A549 (cell line): ENCODE measurements at places on chromosomes 3 and 15.

DNA sequence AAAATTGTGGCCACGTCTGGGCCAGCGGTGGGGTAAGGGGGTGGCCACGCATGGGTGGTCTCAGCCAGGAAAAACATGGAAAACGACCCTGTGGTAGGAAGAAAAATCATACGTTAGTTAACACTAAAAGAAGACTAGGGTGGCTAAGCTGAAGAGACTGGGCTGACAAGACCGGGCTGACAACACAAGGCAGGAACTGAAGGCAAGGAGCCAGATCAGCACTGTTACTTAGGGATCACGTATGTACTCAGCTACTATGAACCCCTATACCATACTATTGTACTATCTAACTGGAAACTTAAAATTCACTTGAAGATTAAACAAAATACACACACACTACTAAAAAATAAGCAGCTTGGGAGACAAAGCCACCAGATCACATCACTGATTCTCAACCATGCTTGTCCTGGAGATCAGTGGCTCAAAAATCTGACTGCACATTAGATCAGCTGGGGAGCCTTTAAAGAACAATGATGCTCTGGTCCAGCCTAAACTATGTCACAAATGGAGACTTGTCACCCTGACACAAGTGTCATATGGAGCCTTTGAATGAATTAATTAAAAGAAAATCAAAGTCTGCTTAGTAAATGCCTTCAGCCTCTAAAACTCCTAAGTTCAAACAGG is 442.2 kb downstream of the SHQ1 start:
- DNase-seq = no peak

DNA sequence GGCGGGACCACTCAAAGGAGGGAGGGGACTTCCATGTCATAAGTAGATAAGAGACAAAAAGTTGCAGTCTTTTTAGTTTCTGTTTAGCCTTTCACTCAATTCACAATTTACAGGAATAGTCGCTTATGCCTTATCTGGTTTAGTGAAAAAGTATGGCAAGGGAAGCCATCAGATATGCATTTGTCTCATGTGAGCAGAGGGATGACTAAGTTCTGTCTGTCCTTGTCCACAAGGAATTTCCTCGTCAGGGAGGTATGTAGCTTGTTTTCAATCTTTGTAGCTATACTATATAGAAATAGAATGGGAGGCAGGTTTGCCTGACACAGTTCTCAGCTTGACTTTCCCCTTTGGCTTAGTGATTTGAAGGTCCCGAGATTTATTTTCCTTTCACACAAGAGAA is 882.8 kb downstream of the NAALADL2 start:
- DNase-seq = no peak

- DNase-seq = no peak
Measured at GRCh38 chr3:40045051-40045450, 235.6 kb downstream of the MYRIP start.

DNA sequence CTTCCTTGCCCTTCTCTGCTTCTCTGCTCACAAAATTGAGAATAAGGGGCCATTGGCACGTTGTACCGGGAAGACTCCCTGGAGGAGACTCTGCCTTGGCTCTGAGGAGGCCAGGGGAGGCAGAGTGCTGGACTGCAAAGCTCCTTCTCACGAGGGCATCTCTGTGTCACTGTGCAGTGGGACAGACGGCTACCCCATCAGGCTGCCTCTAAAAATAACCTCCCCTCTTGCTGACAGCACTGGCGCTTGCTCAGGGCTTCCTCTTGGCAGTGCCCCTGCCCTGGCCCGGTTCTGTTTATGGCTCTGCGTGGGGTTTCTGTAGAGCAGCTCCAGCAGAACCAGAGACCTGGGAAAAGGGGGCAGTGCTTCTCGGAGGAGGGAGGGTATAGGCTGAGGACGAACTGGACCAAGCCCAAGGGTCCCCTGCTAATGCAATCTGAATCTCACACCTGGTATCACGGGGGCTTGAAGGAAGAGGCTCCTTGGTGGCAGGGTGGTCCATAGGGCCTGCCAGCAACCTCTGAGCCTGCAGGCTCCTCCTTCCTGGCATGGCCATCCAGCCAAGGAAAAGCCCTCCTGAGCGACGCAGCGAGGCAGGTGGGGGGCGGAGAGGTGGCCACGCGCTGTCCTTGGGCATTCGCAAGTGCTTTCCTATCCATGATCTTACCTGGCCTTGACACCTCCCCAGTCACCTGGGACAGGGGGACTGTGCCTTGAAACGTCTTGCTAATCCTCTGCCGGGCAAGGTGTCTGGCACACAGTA is 63.3 kb upstream of the TLE3 start:
- no peak for DNase-seq

GRCh38 chr3:52892290-52892624 is 5.1 kb downstream of the STIMATE start:
- no peak for DNase-seq

- DNase-seq = peak; percentile 49
Measured at GRCh38 chr15:29934251-29934650, 112.0 kb upstream of the TJP1 start.

DNA sequence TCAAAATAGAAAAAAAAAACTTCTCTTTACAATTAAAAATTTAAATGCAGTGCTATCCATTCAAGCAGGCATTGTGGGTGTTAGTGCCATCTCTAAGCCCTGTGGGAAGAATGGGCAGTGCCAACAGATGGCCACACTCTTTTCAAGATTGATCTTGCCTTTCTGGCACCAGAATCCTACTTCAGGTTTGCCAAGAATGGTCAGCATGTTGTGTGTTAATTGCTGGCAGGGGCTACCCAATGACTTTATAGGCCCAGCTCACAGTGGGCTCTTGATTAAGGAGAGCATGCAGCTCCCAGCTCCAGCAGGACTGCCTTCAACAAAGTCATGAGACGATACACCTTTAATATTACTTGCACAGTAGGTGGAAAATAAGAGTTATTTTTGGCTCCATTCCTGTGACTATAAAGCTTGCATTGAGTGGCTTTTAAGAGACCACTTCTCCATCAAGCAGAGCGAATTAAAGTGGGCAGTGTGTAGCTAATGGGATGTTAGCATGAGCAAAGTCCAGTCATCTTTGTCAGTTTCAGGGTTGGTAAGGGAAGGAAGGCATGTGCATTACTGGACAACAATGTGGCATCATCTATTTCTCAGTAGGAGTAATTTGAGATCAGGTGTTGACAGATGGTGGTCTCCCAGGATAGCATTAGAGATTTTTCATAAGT is 476.8 kb downstream of the C3orf38 start:
- no peak for DNase-seq

DNA sequence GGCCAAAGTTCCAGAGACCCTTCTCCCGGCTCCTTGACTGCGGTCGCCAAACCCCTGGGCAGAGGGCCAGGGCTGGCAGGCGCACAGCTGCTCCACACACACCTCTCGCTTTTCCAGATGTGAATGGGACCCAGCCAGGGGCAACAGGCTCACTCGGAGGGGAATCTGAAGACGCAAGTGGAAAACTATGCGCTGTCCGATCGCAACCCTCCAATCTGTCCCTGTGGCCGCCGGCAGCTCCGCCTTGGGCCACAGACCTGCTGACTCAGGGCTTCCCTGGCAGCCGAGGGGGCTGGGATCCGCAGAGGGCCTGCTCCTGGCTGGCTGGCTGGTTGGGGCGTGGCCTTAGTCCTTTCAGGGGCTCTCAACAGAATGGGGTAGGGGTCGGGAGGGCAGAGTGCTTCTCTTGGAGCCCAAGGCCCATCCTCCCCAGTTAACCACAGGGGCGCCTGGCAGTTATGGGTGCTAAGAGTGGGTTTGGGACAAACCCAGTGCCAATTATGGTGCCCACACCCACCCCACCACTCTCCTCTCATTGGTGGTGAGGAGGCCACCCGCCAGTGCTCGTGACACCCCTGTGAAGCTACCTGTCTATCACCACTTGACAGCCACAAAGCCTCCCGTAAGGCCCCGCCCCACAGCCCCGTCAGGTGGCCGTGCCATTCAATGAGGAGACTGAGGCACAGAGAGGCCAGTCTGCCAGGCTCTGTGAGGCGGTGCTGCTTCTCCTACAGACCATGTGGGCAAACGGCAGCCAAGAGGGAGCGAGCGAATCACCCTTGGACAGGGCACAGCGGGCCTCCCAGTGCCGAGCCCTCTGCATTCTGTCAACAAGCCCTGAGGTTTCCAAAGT is 53.8 kb downstream of the IQSEC1 start:
- DNase-seq = no peak

- DNase-seq = no peak
Measured at GRCh38 chr3:42289026-42289425, 23.0 kb upstream of the CCK start.

GRCh38 chr3:45579251-45579650 is 15.3 kb upstream of the LIMD1 start:
- no peak for DNase-seq

DNA sequence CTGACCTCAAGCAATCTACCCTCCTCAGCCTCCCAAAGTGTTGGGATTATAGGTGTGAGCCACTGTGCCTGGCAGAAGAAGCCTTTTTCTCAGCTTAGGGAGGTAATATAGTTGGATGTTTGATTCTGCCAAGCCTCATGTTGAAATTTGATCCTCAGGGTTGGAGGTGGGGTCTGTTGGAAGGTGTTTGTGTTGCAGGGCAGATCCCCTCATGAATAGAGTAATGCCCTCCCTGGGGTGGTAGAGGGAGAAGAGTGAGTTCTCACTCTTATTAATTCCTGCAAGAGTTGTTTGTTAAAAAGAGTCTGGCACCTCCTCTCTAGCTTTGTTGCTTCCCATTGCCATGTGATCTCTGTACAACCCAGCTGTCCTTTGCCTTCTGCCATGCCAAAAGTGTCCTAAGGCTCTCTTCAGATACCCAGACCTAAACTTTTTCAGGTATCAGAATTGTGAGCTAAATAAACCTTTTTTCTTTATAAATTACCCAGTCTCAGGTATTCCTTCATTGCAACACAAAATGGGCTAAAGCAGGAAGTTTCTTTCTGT is 16.4 kb downstream of the NECTIN3 start:
- no peak for DNase-seq

DNA sequence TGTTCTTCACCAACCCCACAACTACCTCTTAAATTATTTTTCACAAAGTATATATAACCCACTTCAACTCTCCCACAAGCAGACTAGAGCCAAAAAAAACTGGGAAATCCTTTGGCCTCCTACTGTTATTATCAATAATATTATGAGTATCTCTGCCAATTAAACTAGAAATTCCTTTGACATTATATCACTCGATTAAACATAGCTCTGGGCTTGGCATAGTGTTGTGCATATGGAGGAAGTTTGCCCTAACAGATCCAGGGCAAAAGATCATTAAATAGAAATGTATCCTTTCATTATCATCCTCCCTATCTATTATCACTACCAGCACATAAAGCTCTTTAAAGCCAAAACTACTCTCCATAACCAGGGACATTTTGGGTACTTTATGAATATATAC is 74.9 kb downstream of the OSBPL10 start:
- no peak for DNase-seq

DNA sequence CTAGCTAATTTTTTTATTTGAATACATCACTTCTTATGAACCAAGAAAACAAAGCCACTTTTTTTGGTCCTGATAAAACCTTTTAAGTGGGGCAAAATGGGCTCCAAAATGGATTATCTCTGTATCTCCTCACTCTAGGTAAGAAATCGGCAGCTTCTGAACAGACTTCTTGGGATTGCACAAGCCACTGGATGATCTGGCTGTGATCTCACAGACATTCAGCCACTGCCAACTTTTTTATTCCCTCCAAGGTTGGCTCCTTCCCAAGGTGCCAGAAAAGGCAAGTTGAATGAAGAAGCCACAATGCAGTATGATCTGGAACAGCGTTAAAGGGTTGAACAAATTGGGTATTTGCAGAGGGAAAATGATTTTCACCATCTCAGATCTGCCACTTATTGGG is 73.2 kb downstream of the PRICKLE2 start:
- peak; percentile 62 for DNase-seq

GRCh38 chr3:107845380-107846278 is 245.2 kb downstream of the CD47 start:
- no peak for DNase-seq

- DNase-seq = no peak
Measured at GRCh38 chr3:48588230-48588629, 6.9 kb downstream of the COL7A1 start.

DNA sequence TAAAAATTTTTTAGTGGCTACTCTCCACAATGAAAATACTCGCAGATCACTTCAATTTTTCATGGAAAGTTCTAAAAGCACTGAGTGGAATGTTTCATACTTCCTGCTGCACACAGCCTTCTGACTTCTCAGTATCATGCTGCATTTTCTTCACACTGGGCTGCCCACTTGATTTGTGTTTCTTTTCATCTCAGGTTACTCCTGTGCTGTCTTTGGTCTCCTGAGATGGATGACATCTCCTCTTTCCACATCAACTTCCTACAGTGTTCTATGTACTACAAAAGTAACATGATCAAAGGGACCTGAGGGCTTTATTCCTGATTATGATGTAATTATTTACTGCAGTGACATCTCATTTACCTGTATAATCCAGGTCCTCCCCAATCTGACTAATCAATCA is 927.7 kb downstream of the ROBO2 start:
- DNase-seq = no peak
